ENCODE measurements at places on chromosomes 5 and 9.

DNA sequence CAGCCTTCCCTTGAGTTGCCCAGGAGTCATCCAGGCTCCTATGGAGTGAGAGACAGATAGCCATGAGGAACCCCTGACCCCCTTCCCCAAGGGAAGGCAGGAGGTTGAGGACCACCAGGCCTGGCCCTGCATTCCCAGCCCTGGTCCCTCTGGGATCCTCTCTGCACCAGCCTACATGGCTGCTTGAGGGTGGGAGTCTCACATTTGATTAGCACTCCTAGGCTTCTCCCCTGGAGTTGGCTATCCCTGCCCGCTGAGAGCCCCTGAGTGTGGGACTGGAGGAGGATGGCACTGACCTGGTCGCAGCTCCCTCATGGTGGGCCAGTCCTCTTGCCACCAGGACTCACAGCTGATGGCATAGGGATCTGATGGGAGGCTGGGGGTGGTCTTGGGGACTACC, 46.7 kb downstream of the SAR1B start:
- no peak for DNase-seq

DNA sequence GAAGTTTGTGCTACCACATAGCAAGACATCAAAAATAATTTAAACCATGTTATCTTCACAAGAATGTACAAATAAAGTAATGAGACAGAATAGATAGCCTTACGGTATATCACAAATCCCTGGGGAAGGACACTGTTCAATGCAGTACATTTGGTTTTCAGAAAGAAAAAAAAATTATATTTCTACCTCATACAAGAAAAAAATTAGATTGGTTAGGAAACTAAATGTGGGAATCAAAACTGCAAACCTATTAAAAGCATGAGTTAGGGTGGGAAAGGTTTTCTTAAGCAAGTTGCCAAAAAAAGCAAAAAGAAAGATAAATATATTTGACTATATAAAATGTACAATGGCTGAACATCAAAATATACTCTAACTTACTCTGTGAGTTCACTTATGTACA, 201.9 kb upstream of the NREP start:
- no peak for DNase-seq

DNA sequence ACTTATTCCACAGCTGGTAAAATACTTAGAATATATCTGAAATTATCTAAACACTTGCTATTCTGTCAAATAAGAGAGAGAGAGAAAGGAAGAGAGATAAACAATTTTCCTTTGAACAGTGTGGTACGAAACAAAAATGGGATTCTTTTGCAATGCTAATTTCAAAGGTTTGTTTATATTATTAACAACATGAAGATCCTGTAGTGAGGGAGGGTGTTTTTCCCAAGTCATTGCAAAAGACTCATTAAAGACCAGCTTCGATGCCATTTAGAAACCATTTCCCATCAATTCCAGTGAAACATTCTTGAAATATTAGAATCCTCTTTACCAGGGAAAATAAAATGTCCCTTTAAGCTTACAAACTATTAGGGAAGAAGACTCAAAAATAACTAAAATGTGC, 505.4 kb downstream of the SEMA5A start:
- DNase-seq: no peak

DNA sequence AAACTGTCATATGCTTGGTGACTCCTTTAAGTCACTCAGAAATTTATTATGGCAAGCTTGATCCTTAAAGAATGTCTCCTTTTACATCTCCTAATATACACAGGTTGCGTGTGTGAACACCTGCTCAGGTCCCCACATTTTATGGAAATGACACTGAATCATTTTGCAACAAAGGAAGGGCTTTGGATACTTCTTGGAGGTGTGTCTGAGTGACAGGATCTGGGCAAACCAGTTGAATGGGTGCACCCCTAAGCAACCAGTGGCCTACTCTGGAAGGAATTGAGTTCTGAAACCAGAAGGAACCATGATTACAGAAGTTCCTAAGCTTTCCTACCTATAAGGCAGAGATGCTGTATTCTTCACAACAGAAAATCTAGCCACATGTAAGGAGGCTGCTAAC, 483.9 kb upstream of the KLF4 start:
- DNase-seq: no peak

DNA sequence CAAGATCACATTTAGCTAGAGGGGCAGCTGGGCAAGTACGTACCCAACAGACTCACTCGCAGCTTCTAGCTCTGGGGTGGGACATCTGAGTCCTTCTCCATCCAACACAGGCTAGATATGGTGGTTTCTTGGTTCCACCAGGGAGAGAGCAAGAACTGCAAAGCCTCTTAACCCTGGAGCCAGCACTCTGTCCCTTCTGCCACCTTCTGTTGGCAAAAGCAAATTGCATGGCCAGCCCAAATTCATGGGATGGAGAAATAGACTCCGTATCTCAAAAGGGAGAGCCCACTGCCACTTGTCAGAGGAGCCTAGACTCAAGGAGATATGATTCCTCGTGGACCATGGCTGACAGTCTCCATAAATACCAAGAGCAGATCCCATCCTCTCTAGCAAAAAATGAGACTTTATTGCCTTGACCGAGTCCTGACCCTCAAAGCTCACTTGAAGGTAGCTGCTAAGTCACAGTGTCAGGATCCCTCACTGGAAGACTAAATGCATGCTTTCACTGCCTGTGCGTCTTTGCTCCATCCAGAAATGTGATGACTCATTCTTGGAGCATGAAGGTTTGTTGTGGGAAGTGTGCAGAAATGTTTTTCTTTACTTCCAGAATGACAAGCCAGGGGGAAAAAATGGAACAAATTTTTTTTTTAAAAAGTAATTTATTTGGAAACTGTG, 28.8 kb upstream of the ROR2 start:
- peak; percentile 60 for DNase-seq

DNA sequence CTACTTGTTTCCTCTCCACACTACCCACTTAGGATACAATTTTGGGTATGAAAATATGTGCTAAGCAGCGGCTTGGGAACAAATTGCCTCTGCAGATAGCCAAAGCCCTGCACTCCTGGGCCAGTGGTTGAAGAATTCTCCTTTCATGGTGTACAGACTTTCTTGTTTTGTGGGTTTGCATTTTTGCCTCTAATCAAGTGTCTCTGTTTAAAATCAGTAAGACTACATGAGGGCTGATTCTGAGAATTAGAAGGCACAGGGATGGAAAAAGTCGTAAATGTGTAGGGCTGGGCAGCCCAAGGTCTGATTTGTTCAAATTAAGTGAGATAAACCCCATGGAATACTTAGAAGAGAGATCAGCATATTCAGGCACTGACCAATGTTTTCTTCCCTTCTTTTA, 103.7 kb upstream of the CD180 start:
- no peak for DNase-seq

DNA sequence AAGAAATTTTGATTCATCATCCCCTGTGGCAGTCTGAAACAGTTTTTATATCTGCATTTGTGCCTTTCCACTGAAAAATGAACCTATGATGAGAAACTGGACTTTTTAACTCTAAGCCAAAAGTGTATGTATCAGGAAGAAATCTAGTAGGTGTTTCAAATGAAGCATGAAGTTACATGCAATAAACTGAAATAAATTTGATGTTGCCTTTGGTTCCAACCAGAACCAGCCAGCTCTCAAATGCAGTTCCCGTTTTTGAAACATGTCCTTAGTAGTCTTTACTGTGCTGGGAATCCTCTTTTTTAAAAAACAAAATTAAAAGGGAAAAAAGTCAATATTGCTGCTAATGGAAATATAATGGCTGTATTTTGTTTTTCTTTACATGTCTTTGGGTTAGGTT, 43.9 kb downstream of the HACD4 start:
- DNase-seq: no peak

DNA sequence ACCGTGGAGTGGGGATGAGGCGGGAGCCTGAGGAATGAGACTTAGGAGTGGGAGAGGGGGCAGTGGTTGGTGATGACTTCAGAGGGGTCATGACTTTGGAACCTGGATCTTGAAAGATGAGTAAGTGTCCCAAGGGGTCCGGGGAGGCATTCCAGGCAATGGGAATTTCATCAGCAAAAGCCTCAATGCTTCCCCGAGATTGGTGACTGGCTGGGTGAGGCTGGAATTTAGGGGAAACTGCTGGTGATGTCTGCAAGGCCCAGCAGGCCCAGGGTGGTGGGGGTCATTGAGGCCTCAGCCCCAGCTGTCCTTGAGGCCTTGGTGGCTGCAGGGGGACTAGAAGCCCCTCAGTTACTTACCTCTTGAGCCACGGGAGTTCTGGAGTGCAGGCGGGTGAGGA, 7.5 kb downstream of the NDST1 start:
- no peak for DNase-seq

GRCh38 chr9:125492719-125493118, 214.3 kb downstream of the MAPKAP1 start:
- DNase-seq: no peak

DNA sequence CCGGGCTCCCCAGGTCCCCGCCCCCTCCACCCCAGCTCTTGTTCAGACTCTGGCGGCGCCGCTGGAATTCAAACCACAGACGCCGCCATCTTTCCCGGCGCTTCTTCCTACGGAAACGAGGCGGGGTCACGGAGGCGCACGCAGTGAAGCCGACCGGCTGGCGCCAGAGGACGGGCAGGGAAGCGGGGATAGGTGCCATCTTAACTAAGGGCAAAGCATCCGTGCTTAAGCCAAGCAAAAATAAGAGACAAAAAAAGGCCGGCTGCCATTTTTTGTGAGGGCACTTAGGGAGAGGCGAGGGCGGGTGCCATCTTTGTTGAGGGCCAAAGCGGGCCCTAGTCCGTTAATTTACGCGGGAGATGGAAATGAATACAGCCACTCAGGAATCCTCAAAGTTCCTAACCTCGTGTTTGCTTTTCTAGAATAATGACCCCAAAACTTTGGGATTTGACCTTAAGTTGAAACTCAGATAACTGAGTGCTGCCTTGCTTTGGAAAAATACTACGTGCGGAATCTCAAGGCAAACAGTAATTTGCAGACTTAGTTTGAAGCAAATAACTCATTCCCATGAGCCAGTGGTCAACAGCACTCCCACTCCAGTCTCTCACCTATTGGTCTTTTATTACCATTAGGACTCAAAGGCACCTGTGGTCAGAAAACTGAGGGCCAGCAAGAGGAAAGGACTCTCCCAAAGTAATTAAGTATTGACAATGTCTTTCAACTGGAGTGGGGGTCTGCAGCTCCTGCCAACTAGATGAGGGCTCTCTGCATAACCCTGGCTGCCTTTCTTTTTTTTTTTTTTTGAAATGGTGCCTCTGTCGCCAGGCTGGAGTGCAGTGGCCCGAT, at the start of gene CDK5RAP2:
Gene CDK5RAP2 (minus strand): TSS at position 117 of the 846 bp plus-strand sequence. CDS start 189 bp downstream, outside the sequence.
- DNase-seq: peak; percentile 98

GRCh38 chr9:111798786-111799185, 4.0 kb upstream of the SHOC1 start:
- no peak for DNase-seq

GRCh38 chr5:31987985-31988710, 186.0 kb downstream of the GOLPH3 start:
- no peak for DNase-seq

All from NB4 (cell line).